ENCODE measurements at places on chromosomes 4 and X.

DNA sequence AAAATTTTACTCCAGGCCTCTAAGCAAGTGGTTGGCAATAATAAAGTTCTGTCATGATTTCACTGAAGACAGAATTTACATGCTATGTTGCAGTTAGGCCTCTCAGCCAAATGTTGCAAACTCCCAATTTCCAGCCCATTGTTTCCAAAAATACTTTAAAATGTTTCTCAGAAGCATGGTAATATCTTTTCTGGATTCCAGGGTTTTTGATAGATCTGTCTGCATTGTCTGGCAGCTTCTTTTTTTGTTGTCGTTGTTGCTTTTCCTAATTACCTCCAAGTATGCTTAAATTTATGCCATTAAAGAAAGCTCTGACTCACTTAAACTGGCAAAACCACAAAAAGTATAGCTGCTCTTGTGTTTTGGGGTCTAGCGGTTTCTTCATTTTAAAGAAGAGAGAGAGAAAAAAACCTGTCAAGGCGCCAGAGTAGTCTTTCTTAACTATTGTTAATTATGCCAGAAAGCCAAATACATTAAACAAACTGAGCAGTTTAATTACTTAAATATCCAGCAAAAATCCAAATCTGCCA is 97.0 kb downstream of the AGTR2 start:
- DNase-seq = no peak

DNA sequence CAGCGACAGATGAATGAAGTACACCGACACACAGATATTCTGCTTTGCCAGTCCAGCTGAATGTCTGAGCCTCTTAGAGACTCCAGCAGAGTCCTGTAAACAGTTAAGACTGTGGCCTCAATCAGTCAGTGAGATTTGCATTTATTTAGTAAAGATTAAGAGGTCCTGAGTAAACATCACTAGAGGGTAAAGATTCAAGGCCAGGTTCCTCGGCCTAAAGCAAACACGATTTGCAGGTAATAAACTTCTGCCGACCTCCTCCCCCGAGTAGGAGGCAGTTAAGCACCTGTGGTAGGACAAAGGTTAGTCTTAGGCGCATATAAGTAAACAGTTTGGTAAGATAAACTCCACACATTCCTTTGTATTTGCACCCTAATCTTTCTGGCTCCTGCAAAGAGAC is 99.6 kb downstream of the CFAP47 start:
- DNase-seq = no peak

GRCh38 chr4:110799211-110799610 is 176.3 kb upstream of the PITX2 start:
- no peak for DNase-seq

- DNase-seq = no peak
These were observed 254.6 kb downstream of the GASK1B start for GRCh38 chr4:157918036-157918832.

DNA sequence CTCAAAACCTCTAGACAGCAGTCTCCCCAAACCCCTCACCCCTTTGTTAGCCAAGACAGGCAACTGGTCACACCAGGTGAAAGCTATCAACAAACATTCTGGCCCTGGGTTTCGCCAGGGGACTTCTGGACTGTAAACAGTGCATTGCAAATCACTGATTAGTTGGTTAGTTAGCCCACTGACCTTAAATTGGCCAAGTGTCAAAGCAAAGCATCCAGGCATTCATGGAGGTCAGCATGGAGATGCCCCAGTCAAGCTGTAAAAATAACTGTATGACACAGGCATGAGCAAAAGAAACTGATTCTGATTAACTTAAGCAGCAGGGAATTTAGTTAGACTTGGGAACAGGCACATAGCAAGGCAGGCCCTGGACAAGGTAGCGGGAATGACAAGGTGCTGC is 156.0 kb upstream of the TTC29 start:
- no peak for DNase-seq

GRCh38 chrX:45445745-45446412 is 245.2 kb upstream of the DIPK2B start:
- no peak for DNase-seq

GRCh38 chrX:118928151-118928550 is 46.3 kb upstream of the LONRF3 start:
- DNase-seq = no peak

- no peak for DNase-seq
These were observed at the start of gene BMP2K for GRCh38 chr4:78776079-78776728. TSS of gene BMP2K (plus strand) at chr4:78776350. CDS start at chr4:78776544, 194 bp downstream.

- no peak for DNase-seq
These were observed 5.1 kb upstream of the LIMCH1 start for GRCh38 chr4:41532882-41533281.

GRCh38 chr4:41205130-41205529 is 9.2 kb downstream of the APBB2 start:
- DNase-seq = no peak

GRCh38 chrX:4735299-4735698 is 1021.9 kb upstream of the PRKX start:
- no peak for DNase-seq

GRCh38 chr4:132297346-132297745 is 851.7 kb upstream of the PCDH10 start:
- DNase-seq = peak; percentile 39

- peak; percentile 11 for DNase-seq
These were observed 270.7 kb downstream of the GRXCR1 start for GRCh38 chr4:43163101-43163792.
